Esophagus muscularis mucosa (tissue), 4 donors: ENCODE measurements at places on chromosomes 3 and 15. TPM values are rescaled to one million over a fixed set of nuclear protein-coding genes. Genes with fewer than 3 reads are reported as not detected.
A peak's percentile ranks its signal among the peaks of the same experiment; 100 is the strongest.

Gene GOLGA8T
- not detected for total RNA-seq

Gene ACTC1
- 8.3 TPM for total RNA-seq

DNA sequence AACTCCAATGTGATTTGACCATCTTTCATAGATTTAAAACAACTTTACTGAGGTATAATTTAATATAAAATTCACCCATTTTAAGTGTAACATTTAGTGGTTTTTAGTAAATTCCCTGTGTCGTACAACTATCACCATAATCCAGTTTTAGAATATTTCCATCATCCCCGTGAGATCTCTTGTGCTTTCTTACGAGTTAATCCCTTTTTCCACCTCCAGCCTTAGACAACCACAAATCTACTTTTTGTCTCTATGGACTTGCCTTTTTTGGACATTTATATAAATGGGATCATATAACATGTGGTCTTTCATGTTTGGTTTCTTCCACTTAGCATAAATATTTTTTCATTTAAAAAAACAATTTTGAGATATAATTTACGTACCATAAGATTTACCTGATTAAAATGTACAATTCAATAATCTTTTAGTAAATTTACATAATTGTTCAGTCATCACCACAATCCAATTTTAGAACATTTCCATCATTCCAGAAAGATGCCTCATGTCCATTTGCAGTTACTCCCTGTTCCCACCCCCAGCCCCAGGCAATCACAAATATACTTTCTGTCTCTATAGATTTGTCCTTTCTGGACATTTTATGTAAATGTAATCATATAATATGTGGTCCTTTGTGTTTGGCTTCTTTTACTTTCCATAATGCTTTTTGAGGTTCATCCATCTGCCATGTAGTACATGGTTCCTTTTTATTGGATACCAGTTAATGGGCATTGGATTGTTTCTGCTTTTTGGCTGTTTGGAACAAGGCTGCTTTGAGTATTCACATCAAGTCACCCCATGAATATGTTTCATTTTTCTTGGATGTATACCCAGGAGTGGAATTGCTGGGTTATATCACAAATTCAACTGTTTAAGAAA lies 3.1 kb downstream of the OXSR1 start:
- no peak for DNase-seq

Gene CLSTN2
- 5.5 TPM for total RNA-seq

GRCh38 chr3:4992118-4992517 lies 12.9 kb downstream of the BHLHE40 start:
- DNase-seq: no peak

DNA sequence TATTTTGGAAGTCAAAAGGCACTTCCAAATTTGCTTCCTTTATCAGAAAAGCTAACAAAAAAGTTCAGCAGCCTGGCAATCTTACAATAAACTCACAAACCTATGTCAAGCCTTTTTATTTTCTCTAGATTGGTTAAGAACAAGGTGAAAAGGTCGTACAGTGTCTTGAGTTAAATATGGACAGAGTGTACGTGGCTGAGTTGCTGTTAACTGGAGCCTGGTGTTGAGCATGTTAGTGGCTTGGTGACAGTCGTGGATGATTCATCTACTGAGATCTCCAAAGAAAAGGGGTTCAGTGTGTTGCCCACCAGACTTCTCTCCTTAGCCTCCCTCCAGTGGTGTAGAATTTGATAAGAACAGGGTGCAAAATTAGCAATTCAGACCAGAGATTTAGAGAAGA lies 89.7 kb downstream of the SSR3 start:
- DNase-seq: no peak

Gene TM4SF18
- total RNA-seq: 5.1 TPM

DNA sequence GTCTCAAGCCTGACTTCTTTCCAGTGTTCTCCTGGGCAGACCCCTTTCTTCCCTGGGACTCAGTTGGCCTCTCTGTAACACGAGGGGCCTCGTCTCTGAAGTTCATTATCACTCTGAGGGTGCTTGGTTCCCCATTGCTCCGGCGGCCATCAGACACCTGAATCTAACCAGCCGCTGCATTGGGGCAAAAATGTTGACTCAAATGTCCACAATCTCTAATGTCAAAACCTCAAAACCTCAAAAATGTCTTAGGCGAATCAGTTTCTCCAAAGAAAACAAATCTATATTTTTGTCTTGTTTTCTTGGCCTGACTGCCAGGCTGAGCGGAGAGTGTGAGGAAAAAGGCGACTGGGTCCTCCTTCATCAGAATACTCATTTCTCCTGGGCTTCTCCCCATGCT lies 220.7 kb downstream of the VPS13C start:
- no peak for DNase-seq

Gene LRRC2
- 0.42 TPM for total RNA-seq

DNA sequence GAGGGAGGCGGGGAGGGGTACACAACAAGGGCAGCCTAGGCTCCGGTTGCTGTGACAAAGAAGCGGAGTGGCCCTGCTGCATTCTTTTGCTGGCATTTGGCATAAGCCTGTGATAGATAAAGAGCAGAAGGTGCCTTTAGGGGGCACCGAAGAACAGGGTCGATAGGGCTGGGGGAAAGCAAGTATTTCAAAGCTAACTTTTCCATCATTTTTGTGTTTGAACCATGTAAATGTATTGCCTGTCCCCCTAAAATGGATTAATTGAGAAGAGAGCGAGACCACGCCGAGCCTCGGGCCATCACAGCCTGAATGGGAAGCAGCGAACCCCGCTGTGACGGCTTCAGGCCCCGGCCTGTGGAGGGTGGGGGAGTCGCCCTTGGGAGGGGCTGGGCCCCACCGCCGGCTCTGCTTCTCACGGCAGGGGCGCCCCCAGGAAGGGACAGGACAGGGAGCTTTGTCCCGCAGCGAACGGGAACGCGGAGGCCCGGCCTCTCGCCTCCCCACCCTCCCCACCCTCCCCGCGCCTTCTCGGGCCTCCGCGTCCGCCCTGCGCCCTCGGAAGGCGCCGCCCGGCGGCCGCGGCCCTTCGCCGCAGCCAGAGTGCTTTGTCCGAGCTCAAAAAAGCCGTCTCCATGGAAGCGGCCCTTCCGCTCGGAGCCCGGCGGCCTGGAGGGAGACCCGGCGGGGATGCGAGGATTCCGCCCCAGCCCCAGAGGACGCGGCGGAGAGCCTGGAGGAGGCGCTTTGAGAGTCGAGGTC lies 32.4 kb upstream of the ALDH1L1 start:
- no peak for DNase-seq

- no peak for DNase-seq
Observed at GRCh38 chr3:161177991-161178390, 43.1 kb upstream of the NMD3 start.

- no peak for DNase-seq
Observed at GRCh38 chr3:115635406-115635805, 12.1 kb downstream of the GAP43 start.

GRCh38 chr3:85903434-85903833 lies 944.6 kb downstream of the CADM2 start:
- DNase-seq: no peak

GRCh38 chr15:42324308-42324707 lies 35.0 kb upstream of the CAPN3 start:
- DNase-seq: no peak

DNA sequence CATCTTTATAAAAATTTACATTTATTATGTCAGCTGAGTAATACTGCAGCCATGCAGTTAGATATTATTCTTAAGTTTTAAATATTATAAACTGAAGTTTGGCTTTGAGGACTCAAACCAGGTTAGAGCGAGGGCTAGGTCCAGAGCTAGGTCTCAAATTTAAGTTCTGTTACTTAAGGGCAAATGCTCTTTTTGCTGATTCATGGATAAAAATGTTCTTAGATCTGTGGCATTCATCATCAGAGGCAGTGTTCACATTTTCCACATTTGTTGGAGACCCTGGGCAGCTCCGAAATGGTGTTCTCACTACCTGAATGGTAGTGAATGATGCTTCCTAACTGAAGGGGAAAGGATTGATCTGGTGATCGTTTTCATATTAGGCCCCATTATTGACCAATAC lies 121.4 kb upstream of the MB21D2 start:
- peak; percentile 26 for DNase-seq

DNA sequence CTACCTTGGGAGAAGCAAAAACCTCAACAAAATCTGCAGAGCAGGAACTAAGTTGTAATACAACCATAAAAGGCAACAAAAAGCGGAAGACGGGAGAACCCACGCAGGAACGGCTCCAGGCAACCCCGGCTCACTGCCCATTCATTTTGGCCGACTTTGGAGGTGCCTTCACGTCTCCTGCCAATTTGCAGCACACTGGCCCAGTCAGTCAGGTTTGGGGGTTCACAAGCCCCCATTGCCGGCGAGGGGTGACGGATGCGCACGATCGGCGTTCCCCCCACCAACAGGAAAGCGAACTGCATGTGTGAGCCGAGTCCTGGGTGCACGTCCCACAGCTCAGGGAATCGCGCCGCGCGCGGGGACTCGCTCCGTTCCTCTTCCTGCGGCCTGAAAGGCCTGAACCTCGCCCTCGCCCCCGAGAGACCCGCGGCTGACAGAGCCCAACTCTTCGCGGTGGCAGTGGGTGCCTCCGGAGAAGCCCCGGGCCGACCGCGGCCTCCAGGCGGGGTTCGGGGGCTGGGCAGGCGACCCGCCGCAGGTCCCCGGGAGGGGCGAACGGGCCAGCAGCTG lies 463 bp downstream of the TERC start:
- no peak for DNase-seq
